Activated gamma-delta T cell (primary cell): ENCODE measurements at places on chromosomes 5 and 9.

GRCh38 chr5:88693071-88693932 lies 189.7 kb downstream of the MEF2C start:
- no peak for DNase-seq

DNA sequence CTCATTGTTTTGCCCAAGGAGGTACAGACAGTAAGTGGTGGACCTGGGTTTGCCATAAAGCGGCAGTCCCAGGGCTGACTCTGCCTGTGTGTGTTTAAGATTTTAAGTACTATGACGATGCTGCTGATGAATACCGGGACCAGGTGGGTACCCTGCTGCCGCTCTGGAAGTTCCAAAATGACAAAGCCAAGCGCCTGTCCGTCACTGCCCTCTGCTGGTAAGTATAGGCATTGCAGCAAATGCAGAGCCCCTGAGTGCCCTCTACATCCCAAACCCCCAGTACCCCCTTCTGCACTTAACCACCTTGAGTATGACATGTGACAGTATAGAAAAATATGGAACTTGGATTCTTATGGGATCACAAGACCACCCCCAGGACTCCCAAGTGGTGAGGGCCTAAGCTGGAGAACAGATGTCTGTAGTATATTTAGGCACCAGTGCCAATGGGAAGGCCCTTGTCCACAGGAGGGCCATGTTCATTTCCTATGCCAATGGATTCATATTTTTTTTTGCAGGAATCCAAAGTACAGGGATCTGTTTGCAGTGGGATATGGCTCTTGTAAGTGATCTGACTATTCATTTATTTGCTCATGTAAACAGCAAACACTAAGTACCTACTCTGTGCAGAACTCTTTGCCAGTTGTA lies 22.0 kb downstream of the ENHO start:
- DNase-seq = no peak

GRCh38 chr9:87067426-87067825 lies 120.1 kb upstream of the GAS1 start:
- no peak for DNase-seq

- DNase-seq = no peak
Observed at GRCh38 chr9:132412089-132412488, 2.1 kb downstream of the CFAP77 start.

GRCh38 chr5:3417376-3417943 lies 178.2 kb upstream of the IRX1 start:
- peak; percentile 8 for DNase-seq

GRCh38 chr9:20319241-20319640 lies 303.1 kb downstream of the MLLT3 start:
- DNase-seq = no peak

- DNase-seq = no peak
Observed at GRCh38 chr5:149667084-149667828, 62.9 kb upstream of the PPARGC1B start.

GRCh38 chr5:120927950-120928530 lies 463.9 kb downstream of the PRR16 start:
- DNase-seq = no peak

DNA sequence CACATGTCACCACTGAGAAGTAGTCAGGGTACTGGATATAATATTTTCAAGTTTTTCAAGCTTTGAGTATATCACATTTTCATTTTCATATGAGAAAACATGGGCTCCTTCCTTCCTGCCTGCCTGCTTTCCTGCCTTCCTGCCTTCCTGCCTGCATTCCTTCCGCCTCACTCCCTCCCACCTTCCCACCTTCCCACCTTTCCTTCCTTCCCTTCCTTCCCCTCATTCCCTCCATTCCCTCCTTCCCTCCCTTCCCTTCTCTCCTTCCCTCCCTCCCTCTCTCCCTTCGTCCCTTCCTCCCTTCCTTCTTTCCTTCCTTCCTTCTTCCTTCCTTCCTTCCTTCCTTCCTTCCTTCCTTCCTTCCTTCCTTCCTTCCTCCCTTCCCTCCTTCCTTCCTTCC lies 175.3 kb downstream of the HMHB1 start:
- DNase-seq = no peak

GRCh38 chr9:123423311-123423640 lies 67.3 kb downstream of the CRB2 start:
- no peak for DNase-seq

DNA sequence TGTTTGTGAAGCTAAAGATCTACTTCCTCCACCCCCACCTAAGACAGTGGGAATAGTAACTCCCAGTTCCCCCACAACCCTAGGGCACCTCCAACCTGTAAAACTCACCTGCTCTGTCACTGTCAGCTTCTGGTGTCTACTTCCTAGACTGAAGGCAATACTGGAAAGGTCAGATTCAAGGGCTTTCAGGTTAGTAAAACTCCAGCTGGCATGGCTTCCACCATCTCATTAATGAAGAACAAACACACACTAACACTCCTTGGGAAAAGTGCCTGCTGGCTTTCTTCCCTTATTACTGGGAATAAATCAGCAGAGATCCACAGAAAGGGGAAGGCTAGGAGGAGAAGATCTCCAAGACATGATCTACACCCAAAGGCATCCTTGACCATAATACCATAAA lies 109.9 kb downstream of the TMEM174 start:
- DNase-seq = no peak

- DNase-seq = no peak
Observed at GRCh38 chr9:114570742-114571141, 16.8 kb upstream of the ATP6V1G1 start.

DNA sequence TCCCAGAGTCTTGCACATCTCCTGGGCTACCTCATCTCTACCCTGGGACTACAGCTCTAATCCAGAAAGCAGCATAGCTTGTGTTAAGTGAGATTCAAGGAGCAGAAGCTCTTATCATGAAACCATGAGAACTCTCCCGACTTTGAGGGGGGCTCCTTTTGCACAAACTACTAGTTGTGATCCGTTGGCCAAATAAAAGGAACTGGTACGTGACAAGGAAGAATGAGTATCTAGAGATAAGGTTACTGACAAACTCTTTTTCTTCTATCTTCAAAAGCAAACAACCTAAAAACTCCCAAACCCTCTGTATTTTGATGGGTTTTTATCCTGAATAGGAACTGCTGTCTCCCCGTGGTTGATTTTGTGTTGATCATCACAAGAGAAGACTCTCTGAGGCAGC lies 168.5 kb downstream of the SLC24A2 start:
- DNase-seq = no peak

GRCh38 chr5:90158131-90158530 lies 251.4 kb downstream of the CETN3 start:
- DNase-seq = no peak

DNA sequence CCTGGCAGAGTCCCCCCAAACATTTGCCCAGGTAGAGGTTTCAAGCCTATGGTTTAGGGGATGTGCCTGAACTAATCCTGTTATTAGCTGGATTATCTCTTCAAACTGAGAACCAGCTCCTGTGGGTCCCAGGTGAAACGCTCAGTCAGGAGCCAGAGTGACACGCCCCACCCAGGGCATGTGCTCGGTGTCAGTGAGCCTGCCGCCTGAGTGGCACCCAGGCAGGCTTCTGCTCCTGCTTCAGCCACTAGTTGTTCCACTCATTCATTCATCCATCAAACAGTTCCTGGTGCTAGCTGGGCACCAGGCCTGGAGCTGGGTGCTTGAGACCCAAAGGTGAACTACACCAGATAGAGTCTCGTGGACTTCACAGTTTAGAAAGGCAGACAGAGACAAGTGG lies 129.4 kb upstream of the PITX1 start:
- no peak for DNase-seq

DNA sequence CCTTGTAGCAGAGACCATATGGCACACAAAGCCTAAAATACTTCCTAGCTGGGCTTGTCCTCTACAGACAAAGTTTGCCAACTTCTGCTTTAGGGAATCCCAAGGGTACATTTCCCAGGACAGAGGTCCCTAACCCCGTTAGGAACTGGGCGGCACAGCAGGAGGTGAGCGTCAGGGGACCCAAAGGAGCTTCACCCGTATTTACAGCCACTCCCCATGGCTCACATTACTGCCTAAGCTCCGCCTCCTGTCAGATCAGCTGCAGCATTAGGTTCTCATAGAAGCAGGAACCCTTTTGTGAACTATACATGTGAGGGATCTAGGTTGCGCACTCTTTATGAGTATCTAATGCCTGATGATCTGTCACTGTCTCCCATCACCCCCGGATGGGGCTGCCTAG lies 88.5 kb upstream of the TRPM3 start:
- DNase-seq = no peak

GRCh38 chr5:124124711-124125229 lies 612.8 kb downstream of the CSNK1G3 start:
- no peak for DNase-seq

DNA sequence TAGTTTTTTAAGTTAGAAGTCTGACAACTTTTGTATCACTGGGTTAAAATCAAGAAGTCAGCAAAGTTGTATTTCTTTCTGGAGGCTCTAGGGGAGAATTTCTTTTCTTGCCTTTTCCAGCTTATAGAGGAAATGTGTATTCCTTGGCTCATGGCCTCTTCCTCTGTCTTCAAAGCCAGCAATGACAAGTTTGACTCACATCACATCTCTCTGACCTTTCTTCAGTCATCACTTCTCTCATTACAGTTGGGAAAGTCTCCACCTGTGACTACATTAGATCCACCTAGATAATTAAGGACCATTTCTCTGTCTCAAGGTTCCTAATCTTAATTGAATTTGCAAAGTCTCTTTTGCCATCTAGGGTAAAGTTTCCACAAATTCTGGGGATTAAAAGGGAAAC lies 339.9 kb downstream of the TENT4A start:
- DNase-seq = no peak
